CD4-positive, alpha-beta T cell treated with Interleukin-21 for 1 hour (primary cell): ENCODE measurements at places on chromosomes 5 and 9.

DNA sequence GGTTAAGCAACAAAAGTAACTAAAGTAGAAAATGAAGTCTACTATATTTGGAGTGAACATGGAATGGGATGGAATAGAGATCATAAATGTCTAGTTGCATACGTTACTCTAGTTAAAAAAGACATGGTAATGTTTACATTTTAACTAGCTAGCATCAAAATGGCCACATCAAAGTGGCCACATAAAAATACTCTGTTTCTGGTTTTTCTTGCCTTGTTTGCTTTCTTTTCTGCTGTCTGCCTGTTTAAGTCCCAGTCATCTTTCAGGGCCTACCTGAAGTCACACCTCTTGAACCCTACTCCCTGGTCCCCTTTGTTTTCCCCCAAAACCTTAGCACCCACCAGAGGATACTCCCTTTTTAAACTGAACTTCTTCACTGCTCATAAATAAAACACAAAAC is 6.4 kb upstream of the KIF2A start:
- peak; percentile 56 for DNase-seq

- DNase-seq, result no peak
These were observed 2.0 kb downstream of the RGMB start for GRCh38 chr5:98775246-98776065.

- DNase-seq, result no peak
These were observed 201.3 kb downstream of the HSD17B3 start for GRCh38 chr9:96100385-96101300.

GRCh38 chr9:16245756-16246440 is 624.6 kb downstream of the BNC2 start:
- no peak for DNase-seq

- DNase-seq, result no peak
These were observed 16.0 kb downstream of the ZNF462 start for GRCh38 chr9:106878934-106879333.

DNA sequence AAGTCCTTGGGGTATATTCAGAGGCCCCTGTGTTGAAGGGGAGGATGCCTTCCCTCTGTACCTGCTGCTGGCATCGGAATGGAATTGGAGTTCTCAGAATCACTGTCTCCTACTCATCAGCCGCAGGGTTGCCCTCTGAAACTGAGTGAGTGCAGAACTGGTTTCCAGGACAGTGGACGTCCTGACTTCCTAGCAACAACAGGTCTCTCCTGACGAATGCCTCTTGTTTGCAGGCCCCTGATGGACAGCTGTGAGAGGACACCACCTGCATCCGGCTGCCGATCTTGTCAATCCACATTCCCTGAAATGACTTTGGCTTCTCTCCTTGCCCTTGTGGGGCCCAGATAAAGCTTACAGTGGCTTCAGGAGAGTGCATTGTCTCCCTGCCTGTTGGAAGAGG is 274.5 kb downstream of the NSG2 start:
- DNase-seq, result no peak

- DNase-seq, result no peak
These were observed 198.3 kb downstream of the SREK1 start for GRCh38 chr5:66342341-66342880.

GRCh38 chr5:8908055-8908683 is 637.7 kb downstream of the SEMA5A start:
- no peak for DNase-seq

- DNase-seq, result peak; percentile 40
These were observed 296 bp downstream of the ZSWIM6 start for GRCh38 chr5:61332358-61332749.

DNA sequence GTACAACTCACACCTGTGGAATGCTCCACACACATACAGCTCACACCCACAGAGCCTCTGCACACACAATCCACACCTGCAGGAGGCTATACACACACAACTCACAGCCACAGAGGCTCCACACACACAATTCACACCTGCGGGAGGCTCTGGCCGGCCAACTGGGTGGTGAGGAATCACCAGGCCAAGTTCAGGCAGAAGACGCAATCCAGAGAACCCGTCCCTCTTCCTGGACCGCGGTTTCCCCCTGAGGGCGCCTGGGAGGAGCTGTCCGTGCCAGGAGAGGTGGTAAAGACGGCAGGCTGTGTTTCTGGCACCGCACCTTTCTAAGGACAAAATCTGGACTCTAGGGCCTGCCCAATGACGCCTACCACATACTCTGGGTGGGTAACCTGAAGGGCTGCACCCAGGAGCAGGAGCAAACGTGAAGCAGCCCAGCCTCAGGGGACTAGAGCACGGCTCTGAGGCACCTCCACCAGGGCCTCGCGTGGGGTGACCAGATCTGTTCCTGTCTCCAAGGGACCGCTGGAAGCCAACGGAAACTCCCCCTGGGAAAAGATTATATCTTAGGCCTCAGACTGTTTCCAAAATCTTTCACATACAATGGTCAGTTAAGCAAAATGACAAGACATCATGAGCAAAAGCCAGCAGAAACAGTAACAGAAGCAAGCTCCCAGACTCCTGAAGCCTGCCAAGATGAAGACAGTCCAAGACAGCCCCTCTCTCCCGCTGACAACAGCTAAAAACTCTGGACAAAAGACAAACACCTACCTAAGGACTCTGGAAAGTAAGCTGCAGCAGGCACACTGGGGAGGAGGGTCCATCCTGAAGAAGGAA is 16.9 kb downstream of the CAMSAP1 start:
- no peak for DNase-seq

DNA sequence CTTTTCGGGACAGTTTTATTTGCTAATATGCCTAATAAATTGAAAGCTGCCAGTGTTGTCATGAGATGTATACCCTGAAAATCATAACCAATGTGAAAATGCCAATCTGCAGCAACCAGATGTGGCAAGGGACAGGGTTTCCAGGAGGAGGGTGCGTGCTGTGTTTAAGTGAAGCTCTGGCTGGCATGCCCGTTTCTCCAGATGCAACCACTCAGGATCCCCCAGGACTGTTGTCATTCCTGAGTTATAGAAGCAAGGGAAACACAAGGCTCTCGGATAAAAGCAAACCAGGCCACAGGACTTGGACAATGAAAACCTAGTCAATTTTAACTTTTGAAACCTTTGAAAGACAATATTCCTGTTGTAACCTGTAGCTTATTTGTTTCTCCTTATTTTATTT is 360.2 kb downstream of the SLIT3 start:
- no peak for DNase-seq

GRCh38 chr9:128654481-128654880 is 2.2 kb downstream of the DYNC2I2 start:
- DNase-seq, result no peak

DNA sequence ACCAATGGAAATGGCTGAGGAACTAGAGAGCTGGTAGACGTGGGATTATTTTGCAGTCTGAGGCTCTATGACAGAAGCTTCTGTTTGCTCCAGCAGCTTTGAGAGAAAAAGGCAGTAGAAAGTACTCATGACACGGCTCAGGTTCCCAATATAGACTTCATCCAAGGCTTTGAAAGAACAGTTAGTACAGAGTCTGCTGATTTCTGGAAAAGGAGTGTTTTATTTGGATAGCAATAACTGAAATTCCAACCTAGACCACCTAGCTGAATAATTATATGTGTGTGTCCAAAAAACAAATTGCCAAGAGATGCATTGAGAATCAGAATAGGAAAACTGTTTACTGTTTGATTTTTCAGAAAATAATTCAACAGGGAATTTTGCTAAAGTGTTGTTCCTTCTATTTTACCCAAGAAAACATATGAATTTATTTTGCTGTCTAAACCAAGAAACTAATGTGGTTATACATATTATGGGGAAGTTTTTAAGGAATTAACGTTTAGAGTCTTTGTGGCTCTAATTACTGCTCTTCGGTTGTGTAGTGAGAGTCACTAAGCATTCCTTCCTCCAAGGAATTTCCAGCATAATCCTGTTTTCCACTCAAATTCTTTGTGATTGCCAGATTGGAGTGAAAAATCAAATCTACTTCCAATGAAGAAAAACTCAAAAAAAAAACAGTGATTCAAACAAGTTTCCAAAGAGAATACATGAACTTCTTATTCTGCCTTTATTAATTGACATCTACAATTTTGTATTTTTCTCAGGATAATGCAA is 18.1 kb upstream of the MTX3 start:
- no peak for DNase-seq

- DNase-seq, result no peak
These were observed 17.4 kb downstream of the AMBP start for GRCh38 chr9:114060711-114061110.

DNA sequence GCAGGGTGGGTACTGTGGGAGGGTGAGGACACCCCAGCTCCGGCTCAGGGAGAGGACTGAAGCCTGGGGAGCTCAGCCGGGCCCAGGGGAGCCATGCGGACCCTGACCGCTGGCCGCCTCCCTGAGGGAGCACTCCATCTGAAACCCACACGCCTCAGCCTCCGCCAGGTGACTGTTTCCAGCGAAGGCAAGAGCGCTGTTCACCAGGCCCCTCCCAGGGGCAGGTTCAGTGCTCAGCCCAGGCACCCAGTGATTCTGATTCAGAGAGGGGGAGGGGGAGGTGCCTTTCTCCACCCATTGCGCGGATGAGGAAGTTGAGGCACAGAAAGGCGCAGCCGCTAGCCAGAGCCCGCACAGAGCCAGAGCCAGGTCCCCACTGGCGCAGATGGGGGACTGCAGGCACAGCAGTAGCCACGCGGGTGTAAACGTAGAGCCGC is 27.0 kb downstream of the ADGRD2 start:
- no peak for DNase-seq

DNA sequence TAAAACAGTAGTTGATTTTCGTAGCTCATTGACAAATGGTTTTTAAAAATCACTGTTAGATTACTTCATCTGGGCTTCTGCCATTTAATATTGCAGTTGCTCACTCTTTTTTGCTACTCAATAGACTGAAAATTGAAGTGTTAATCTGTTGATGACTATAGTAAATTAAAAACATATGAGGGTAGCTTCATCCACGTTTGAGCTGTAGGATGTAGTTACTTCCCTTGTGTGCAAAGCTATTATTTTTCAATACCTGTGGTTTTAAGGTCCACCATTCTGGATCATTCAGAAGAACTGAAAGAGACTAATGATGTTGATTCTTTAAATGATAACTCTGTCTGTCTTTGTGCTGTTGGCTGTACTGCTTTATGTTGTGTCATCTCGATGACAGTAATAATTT is 74.7 kb downstream of the LNPEP start:
- no peak for DNase-seq

GRCh38 chr5:10633271-10634049 is 69.6 kb downstream of the ANKRD33B start:
- DNase-seq, result peak; percentile 47

DNA sequence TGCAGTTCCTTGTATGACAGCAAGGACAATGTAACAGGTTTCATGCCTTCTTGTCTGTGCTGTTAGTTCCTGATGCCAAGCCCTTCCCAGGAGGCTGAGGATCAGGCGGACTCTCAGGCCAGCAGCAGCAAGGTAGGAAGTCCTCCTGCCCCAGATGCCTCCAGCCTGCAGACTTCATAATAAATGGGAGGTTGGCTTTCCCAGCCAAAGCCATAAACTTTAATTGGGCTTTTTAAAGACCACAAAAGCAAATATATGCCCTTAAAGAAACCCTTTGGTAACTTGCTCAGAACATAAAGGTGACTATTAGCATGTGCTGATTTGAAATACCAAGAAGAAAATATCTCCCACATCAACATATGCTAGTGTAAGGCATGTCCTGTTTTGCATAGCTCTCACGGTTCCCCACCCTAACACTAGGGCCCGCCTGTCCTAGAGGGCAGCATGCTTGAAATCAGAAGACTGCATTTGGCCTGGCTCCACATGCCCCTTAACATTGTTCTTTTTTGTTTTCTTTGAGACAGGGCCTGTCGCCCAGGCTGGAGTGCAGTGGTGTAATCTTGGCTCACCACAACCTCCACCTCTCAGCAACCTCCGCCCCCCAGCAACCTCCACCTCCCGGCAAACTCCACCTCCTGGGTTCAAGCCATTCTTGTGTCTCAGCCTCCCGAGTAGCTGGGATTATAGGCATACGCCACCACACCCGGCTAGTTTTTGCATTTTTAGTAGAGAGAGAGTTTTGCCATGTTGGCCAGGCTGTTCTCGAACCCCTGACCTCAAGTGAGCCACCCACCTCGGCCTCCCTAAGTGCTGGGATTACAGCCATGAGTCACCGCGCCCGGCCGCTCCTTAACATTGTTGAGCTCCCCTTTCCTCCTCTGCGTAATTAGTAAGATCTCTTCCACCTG is 44.6 kb upstream of the FCN1 start:
- no peak for DNase-seq

GRCh38 chr5:2634399-2635176 is 116.9 kb downstream of the IRX2 start:
- no peak for DNase-seq

DNA sequence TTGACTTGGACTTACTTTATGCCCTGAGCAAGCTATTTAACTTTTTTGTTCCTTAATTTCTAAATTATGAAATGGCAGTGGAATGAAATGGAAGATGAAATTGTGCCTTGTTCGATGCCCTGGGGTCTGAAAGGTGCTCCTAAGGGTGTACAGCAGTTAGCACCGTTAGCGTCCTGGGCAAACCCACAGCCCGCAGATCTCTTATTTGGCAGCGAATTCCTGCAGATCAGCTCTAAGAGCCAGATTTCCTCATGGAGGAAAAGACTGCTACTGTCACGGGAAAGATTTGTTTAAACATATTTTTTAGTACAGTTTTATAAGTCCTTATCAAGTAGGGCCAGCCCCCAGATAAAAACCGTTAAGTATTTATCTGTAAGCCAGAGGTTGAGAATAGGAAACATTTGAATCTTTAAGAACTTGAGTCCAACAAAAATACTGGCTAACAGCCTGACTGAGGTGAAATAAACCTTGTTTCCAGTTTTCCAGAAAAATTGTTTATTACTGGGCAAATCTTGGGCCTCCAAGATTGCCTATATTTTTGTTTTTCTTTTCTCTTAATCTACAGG is 216.5 kb upstream of the DMRT1 start:
- DNase-seq, result no peak

DNA sequence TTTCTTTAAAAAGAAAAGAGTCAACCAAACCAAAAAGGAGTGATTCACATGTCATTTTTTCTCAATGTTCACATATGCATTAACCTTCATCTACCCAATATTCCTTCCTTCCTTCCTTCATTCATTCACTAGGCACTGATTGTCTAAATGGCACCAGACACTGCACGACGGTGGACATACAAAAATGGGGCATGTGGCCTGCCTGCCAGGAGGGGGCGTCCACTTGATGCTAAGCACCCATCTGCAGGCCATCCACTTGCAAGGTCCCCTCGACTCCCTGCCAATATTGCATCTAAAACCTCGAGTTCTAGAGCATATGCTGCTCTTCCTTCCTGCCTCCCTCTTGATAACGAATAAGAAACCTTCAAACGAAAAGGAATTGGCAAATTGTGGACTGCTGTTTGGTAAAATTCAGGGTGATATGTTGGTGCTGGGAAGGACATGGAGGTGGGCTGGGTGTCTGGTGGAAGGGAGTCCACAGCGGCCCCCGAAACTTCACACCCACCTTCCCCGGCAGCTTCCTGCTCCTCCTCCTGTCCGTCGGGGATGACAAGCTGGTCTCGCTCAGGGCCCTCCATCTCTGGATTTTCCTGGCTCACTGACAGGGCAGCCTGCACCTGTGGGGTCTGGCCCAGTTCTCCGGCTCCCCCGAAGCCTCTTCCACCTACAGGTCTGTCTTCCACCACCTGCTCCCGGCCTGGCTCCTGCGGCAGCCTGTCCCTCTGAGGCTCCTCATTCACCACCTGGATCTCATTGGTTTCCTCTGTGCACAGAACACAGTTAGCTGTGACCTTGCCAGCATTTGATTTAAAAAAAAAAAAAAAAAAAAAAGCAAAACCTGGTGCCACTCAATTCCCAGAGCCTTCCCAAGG is 64.3 kb downstream of the GOLM1 start:
- no peak for DNase-seq
